Smooth muscle cell of bladder (primary cell): ENCODE measurements at places on chromosomes 3 and 15. TPM values are rescaled to one million over a fixed set of nuclear protein-coding genes. Genes with fewer than 3 reads are reported as not detected.

GOLGA8S gene
- total RNA-seq: under 0.01 TPM in 2 replicates

PP2D1 gene
- not detected in 2 replicates for total RNA-seq

SPESP1 gene
- 0.43 and 3.2 TPM in 2 replicates for total RNA-seq

CORO2B gene
- total RNA-seq: 4.3 and 5.3 TPM in 2 replicates

CKMT1B gene
- not detected in 2 replicates for total RNA-seq

ZNF774 gene
- total RNA-seq: 0.57 and 1.1 TPM in 2 replicates
